D341Med (cell line): ENCODE measurements at places on chromosomes 6 and 20.
A peak's percentile ranks its signal among the peaks of the same experiment; 100 is the strongest.

GRCh38 chr6:157269261-157269794 is 54.0 kb downstream of the TMEM242 start:
- no peak for DNase-seq

- DNase-seq, result peak; percentile 51
Observed at GRCh38 chr6:133892813-133893691, 4.1 kb downstream of the TCF21 start.

GRCh38 chr6:78605909-78606446 is 261.4 kb upstream of the IRAK1BP1 start:
- no peak for DNase-seq

DNA sequence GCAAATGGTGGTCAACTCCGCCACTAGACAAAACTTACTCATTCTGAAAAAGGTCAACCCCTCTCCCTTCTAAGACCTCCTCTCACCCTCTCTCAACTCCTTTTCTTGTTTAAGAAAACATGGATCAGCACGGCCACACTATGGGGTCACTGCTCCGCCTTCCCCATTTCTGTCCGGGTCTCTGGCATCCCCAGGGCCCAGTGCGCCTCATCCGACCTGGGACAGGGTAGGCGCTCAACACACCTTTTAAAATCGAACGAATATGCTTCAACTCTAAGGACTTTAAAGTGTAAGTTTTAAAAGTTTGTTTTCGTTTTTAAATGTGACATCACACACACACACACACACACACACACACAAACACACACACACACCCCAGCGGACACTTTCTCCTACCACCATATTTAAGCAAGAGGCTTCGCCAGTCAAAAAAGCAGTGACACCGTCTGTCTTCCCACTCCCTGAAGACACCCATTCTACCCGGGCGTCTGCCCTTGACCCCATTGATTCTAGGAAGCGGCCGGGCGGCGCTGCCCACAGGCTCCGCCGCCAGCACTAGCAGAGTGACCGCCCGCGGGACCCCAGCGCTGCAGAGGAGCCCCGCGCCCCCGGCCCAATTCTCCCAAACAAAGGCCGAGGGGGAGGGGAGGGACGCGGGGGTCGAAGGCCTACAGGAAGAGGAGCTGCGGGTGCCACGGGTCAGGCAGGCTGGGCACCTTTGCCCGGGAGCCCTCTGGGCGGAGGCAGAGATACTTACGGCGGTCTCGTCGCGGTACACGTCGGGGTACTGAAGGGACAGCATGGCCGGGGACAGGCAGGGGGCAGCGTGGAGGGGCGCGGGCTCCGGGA is 568 bp downstream of the PREP start:
- DNase-seq, result peak; percentile 51

- no peak for DNase-seq
Observed at GRCh38 chr6:53686355-53686940, 20.9 kb upstream of the KLHL31 start.

DNA sequence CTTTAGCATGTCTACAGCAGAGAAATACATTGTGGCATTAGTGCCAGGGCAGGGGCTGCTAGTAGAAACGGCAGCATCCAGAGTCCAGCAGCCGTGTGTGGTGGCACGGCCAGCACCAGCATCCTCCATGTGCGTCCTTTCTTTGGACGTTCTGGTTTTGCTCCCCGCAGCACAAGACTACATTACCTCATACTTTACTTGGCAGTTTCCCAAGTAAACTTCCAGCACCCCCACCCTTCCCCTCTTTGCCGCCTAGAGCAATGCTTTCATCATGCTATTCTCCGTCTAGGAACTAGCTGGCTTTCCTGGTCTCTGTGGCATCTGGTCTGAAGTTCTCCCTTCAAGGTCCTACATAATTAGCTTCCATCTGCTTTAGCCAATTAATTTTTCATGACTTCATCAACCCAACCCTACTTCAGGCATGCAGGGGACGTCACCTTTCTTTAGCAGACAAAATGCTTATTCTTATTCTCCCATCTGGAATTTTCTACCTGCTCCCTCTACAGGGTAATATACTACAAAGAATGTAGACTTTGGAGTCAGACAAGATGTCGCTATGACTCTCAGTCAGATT is 67.6 kb downstream of the BLOC1S5 start:
- DNase-seq, result no peak

DNA sequence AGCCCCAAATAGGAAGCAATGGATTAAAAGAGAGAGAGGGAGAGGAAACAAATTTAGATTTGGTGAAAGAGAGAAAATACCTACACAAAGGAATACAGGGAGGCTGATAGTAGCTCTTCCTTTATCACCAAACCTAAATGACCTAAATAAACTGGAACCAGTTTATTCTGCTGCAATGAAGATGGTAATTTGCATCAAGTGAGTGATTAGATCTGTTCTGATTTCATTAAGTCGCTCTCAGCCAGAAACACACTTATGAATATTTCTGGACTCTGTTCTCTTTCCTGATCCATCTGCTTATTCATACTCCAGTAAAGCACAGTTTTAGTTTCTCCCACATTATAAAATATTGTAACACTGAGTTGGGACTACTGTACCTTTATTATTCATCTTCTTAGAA is 83.4 kb upstream of the BMP5 start:
- DNase-seq, result no peak
